ENCODE measurements at places on chromosomes 4 and X. TPM values are rescaled to one million over a fixed set of nuclear protein-coding genes. Genes with fewer than 3 reads are reported as not detected.

GPRASP3 gene
- total RNA-seq = 5.9 TPM

POU3F4 gene
- not detected for total RNA-seq

EGFL6 gene
- 2.1 TPM for total RNA-seq

MXRA5 gene
- 40.3 TPM for total RNA-seq

SORBS2 gene
- 0.26 TPM for total RNA-seq

HCFC1 gene
- 10.2 TPM for total RNA-seq

L1CAM gene
- total RNA-seq = 0.99 TPM

GPR119 gene
- not detected for total RNA-seq

KLHL2 gene
- total RNA-seq = 26.1 TPM

TMPRSS11A gene
- not detected for total RNA-seq

CTAG1A gene
- total RNA-seq = not detected

SUPT20HL1 gene
- not detected for total RNA-seq

IL2 gene
- total RNA-seq = not detected

DRP2 gene
- total RNA-seq = 0.50 TPM

LAGE3 gene
- total RNA-seq = 20.5 TPM

CT45A5 gene
- not detected for total RNA-seq

INTU gene
- 9.5 TPM for total RNA-seq

CLDN34 gene
- not detected for total RNA-seq

FAM199X gene
- total RNA-seq = 17.2 TPM

NUDT10 gene
- total RNA-seq = 1.8 TPM

TRAPPC2 gene
- 13.9 TPM for total RNA-seq

SERTM2 gene
- under 0.01 TPM for total RNA-seq

F8A3 gene
- 0.99 TPM for total RNA-seq

RAB41 gene
- total RNA-seq = not detected

SASH3 gene
- total RNA-seq = not detected

CSTF2 gene
- total RNA-seq = 11.4 TPM

AREG gene
- 1.5 TPM for total RNA-seq

FRMD7 gene
- total RNA-seq = 0.26 TPM

SPANXC gene
- not detected for total RNA-seq

CTPS2 gene
- total RNA-seq = 10.0 TPM

REELD1 gene
- total RNA-seq = not detected

FMR1 gene
- total RNA-seq = 34.9 TPM

RAB9B gene
- 0.77 TPM for total RNA-seq

IL3RA gene
- not detected for total RNA-seq
